ENCODE measurements at places on chromosomes 6 and 20.

DNA sequence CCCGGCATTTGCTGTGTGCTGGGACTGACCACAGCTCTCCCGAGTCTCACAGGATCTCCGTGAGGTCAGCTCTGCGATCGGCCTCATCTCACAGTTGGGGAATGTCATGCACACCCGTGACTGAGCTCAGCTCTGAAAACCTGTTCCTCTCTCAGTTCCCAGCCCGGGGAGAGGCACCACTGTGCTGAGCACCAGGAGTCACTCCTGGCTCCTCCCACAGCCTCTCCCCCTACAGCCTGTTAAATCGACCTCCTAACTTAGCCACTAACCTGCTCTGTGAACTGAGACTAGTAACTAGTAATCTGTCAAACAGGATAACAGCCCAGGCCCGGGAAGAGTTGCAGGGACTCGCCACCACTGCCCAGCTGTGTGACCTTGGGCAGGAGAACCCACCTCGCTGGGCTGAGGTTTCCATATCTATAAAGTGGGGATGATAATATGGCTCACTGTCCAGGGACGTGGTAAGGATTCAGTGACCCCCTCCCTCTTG, 20.1 kb upstream of the NOL4L start:
- no peak for DNase-seq

GRCh38 chr6:5976811-5977210, 29.9 kb downstream of the NRN1 start:
- DNase-seq = no peak

DNA sequence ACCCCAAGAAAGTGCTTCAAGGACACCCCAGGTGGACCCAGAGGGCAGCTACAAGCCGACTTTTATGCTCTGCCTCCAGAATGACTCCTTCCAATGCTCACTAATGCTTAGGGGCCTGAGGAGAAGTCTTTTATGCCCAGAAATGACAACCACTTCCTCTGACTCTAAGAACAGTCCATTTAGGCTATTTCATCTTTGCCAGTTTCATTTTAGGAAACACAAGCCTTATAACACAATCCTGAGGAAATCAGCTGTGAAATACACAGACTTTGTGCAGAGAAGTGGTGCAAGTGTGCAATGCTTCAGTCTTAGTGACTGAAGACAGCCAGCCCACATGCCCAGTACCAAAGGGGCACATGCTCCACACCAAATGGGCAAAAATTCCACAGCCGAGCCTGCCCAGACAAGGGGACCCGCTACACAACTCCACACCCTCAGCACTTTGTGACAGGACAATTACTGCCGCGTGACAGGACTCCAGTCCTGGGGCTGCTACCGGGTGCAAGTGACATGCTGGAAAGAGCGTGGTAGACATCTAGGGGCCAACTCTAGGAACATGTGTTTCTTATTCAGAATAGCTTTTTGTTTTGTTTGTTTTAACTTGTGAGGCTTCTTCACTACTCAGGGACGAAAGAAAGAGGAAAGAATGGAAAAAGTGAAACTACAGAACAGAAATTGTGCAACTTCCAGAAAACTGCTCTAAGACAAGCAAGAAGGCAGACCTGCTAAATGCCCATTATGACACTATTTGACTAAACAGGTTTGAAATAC, 28.2 kb upstream of the PLAGL1 start:
- no peak for DNase-seq

- no peak for DNase-seq
Measured at GRCh38 chr20:61253640-61254511, 1.8 kb downstream of the CDH4 start.

DNA sequence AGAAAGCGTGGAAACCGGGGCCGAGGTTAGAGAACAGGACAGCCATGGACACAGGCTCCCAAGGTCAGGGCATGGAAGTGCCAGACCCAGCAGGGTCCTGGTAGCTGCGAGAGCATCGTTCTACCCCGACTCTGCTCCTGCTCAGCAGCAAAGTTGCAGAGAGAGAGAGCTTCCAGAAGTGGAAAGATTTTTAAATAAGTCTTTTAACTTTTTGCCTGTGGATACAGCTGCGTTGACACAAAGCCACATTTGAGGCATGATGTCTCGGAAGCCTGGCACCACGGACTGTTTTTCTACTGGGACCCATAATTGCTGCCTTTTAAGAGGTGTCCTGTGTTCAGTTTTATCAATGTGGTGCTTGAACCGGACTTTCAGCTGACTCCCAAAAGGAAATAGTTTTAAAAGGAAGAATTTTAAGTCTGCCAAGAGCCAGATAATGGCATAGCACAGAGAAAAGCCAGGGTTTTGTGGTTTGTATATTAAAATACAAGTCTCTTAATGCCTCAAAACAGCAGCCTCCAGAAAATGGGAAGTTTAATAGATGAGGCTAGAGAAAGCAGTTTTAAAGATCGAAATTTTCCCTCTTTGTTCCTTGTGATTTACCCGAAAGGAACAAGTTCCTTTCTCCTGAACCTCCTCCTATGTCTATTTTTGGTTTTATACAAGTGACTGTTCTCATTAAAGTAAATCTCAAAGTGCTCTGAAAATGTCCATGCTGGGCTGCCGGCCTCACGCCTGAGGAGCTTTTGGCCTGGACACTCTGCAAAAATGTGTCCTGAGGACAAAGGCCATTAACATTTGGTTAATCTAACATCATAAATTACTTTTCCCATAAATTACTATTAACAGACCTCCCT, 91.5 kb downstream of the RIN2 start:
- no peak for DNase-seq

DNA sequence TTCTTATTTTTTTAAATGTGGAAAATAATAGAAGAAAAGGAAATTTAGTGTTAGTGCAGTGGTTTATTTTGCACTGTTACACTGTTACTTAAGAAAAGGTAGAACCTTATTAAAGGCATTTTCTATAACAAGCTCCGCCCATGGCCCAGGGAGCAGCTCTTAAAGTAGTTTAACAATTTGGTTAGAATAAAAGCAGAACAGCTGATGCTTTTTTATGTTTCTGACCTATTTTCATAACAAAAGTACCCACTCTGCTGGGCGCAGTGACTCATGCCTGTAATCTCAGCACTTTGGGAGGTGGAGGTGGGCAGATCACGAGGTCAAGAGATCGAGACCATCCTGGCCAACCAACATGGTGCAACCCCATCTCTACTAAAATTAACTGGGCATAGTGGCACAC, 32.6 kb downstream of the DSTN start:
- no peak for DNase-seq

- DNase-seq = no peak
Measured at GRCh38 chr6:54695815-54696214, 150.8 kb upstream of the FAM83B start.

GRCh38 chr6:160252073-160252813, 6.4 kb downstream of the SLC22A2 start:
- no peak for DNase-seq

DNA sequence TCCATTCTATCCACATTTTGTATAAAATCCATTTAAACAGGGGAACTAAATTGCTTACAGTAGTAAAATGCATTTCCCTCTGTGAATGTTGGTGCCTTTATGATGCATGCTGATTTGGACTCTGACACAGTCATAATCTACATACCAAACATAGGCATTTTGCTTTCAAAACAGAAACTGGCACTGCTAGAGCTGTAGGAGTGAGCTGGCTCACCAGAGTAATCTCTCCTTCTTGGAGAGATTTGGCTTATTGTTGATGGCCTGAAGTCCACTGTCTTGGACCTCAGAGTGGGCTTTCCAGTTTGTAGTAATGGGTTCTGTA, 363.2 kb upstream of the FLRT3 start:
- DNase-seq = no peak
